Right atrium auricular region (tissue), 2 donors: ENCODE measurements at places on chromosomes 3 and 15. TPM values are rescaled to one million over a fixed set of nuclear protein-coding genes. Genes with fewer than 3 reads are reported as not detected.

The GPR27 gene
- total RNA-seq, result 0.98 TPM

The NSUN3 gene
- total RNA-seq, result 6.6 TPM

The COL6A6 gene
- total RNA-seq, result 4.0 TPM

The CPEB1 gene
- 3.3 TPM for total RNA-seq

The ZPLD1 gene
- total RNA-seq, result not detected

The NPAP1 gene
- not detected for total RNA-seq
